ENCODE measurements at places on chromosomes 7 and 10.
A peak's percentile ranks its signal among the peaks of the same experiment; 100 is the strongest.

GRCh38 chr7:155810770-155811559, 1.3 kb downstream of the SHH start:
- no peak for DNase-seq

GRCh38 chr10:21138769-21139340, 241.7 kb upstream of the NEBL start:
- no peak for DNase-seq

GRCh38 chr7:80722616-80723195, 84.3 kb downstream of the CD36 start:
- DNase-seq = peak; percentile 3

DNA sequence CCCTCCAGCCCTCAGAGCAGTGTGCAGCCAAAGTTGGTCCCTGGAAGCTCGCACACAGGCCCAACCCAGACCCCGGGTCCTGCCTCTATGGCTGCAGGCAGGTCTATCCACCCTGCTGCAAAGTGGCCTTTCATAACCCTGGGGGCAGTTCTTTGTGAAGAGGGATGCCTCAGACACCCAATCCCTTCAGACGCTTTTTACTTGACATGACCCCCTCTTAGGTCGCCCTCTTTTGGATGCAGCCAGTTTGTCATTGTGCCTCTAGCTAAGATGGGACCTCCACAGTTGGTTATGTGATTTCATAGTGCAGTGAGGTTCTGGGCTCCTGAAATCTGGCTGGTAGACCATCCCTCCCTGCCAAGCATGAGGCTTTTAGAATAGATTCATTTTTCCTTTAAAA, 27.3 kb downstream of the SMKR1 start:
- DNase-seq = no peak

GRCh38 chr7:137934176-137934826, 67.6 kb downstream of the CREB3L2 start:
- no peak for DNase-seq

GRCh38 chr7:98651760-98652159, 34.7 kb downstream of the NPTX2 start:
- DNase-seq = no peak

DNA sequence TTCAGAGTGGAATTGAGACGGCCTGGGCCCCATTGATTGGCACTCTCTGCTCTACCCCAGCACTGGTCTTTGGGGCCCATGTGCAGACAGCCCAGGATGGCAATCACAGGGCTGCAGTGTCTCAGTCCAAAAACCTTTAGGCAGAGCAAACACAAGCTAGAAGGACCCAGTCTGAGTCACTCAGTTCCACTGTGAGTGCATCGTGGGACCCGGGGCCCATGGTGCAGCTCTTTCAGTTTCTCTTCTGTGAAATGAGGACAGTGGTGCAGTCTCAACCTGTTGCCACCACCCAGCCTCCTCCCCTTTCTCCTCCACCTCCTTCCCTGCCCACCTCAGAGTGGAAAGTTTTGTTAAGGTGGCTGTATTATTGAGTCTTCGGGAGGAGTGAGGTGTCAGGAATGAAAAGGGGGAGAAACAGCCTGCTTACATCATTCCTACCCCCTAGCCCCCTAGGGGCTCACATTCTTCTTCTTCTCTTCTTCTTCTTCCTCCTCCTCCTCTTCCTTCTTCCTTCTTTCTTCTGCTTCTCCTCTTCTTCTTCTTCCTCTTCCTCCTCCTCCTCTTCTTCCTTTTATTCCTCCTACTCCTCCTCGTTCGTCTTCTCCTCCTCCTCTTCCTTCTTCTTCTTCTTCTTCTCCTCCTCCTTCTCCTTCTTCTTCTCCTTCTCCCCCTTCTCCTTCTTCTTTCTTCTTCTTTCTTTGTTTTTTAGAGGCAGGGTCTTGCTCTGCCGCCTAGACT, 19.5 kb upstream of the CARD11 start:
- DNase-seq = no peak

GRCh38 chr10:26859241-26860101, 1.3 kb downstream of the ABI1 start:
- DNase-seq = no peak

- no peak for DNase-seq
Measured at GRCh38 chr7:50533866-50534265, 31.3 kb downstream of the DDC start.

- DNase-seq = no peak
Measured at GRCh38 chr10:130762491-130762890, 549.0 kb downstream of the TCERG1L start.

DNA sequence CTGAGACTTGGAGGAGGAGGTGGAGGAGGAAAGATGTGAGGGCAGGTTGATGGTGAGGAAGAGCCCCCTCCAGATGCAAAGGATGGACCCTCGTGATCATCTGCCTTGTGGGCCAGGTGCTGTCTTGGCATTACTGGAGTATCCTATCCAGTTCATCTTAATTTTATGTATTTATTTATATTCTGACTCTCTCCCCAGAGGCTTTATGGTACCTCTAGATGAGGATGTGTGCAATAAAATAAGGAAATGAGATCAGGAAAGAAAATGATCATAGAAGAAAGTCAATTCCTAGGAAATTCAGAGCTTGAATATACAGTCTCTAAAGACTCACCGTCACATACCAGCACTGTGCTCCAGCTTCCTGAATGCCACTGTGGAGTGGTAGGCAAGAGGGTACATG, 94.1 kb downstream of the LRRC18 start:
- no peak for DNase-seq

- no peak for DNase-seq
Measured at GRCh38 chr7:128865996-128866877, 3.6 kb downstream of the ATP6V1F start.

DNA sequence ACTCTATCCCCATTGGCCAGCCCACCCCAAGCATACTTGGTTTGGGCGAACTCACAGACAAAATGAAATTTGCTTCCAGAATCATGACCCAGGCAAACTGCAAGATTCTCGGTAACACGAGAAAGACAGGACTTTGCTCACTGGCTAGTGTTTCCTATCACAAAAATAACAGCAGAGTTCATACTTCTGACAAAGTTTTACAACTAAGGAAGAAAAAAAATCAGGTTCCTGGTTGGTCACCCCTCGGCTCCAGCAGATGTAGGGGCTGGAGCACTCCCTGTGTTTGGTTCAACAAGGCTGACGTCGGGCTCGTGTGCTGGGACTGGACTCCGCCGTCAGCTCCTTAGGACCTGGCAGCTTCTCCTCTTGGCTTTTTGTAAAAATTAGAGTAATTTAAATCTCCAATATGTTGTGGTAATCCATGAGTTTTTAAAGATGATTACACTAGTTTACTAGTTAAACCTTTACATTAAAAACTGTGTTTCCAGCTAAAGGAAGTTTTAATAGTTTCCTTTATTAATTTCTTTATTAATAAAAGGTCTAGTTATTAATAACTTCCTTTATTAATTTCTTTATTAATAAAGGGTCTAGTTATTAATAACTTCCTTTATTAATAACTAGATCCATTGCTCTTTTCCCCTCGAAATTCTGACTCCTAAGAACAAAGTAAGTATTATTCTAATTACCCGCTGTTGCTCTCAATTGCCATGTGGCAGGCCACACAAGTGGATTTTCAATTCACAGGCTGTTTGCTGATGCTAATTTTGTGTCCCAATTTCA, 115.6 kb upstream of the RNF32 start:
- no peak for DNase-seq

DNA sequence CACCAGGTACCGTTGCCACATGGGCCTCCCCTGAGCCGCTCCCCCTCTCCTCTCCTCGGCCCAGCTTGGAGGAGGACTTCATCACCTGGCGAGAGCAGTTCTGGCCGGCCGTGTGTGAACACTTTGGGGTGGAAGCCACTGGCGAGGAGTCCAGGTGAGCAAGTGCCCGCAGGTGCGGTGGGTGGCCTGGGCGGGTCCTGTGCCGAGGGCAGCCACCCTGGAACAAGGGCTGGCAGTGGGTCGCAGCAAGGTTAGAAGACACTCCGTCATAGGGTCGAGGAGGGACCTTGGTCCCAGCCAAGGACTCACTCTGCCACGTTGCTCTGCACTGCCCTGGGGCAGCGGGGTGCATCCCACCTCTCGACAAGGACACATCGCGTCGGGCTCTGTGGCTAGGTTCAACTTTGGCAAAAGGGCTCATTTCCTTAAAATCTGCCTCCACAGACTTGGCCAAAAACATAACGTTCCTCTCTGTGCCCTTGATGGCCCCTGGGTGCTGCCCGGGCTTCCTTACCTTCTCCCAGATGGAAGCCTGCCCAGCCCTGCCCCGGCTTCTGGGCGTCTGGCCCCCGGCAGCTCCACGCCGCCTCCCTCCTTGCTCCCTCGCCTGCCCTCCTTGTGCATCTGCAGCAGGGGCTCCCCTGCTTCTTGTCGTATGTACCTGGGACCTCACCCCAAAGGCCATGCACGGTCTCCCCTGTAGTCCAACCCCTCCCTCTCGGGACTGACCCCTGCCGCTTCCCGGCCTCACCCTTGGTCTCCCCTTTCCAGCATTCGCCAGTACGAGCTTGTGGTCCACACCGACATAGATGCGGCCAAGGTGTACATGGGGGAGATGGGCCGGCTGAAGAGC, 12.7 kb downstream of the TMEM120A start:
- DNase-seq = no peak

- no peak for DNase-seq
Measured at GRCh38 chr10:49666685-49667084, 12.8 kb upstream of the C10orf53 start.

- no peak for DNase-seq
Measured at GRCh38 chr10:95388109-95388471, 97.3 kb upstream of the PDLIM1 start.

DNA sequence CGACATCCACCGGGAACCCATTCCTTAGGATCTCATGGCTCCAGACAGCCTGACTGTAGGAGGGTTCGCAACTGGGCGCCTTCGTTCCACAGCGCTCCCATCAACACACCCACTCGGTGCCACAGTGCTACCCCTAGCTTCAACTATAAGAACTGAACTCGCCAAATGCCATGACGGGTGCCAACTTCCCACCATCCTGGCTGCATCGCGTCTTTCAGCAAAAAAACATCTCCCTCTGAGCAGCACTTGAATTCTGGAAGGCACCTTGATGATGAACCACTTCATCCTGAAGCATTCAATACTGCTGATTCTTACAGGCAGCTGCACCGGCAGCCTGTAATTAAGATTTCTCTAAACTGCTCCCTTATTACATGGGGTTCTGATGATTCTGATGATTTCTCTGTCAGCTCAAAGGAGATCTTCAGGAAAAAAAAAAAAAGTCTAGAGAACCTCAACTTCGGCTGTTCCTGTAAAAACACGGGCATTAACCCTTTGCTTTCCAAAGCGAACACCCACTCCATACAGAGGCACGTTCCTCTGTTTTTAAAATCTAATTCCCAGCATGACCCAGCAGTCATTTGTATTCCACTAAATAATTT, 1.3 kb downstream of the CYTH3 start:
- no peak for DNase-seq

DNA sequence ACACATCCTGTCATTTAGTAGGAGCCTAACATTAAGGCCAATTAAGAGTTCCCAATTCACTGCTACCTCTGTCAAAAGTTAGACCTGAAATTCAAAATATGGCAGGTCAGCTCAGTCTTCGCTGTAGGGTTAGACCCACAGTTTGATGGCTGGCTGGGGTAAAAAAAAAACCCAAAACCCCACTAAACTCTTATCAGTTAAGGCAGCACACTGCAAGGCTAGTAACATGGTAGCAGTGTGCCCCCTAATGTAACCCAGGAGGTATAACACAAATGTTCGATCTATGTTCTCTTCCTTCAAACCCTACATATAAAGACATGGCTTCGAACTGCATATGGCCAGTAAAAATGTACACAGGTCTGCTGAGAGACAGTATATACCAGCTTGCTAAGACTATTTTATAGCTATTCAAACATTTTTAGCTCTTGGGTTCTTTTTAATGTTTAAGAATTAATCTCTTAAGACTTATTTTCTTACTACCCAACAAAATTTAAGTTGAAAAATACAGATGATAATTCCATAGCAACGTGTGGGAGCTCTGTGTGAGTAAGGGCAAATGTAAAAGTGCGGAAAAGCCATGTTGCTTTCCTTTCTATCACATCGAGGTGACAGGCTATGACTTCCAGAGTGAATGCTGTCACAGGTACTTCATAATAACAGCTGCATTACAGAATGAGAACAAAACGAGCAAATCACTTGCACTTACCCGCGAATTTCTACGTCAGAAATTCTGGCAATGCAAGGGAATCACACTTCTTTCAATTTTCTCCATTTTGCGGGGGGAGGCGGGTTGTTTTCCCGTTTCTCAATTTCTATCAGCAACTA, 168.4 kb upstream of the IMMP2L start:
- DNase-seq = no peak

DNA sequence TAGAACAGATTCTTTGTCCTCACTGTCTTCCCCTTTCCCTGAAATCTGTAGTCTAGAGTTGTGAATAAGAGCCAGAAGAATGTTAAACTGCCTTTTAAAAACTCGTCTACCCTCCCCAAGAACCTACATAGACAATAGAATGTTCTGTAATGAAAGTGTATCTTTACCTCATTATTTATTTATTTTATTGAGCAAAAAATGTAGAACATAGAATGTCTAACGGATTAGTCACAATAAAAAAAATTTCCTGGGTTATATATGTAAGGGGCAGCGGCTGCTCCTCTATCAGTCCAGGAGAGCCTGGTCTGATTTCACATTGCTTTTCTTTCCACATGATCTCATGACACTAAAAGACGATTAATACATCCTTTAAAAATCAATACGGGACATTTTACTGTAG, 135.7 kb downstream of the SDK1 start:
- DNase-seq = no peak

- no peak for DNase-seq
Measured at GRCh38 chr7:105581066-105581811, at the start of gene EFCAB10. Gene EFCAB10 (minus strand): TSS chr7:105581493. CDS start chr7:105581463, 30 bp downstream.

- DNase-seq = no peak
Measured at GRCh38 chr7:45971661-45972175, 50.6 kb upstream of the IGFBP3 start.

GRCh38 chr10:74900297-74900696, 73.9 kb downstream of the KAT6B start:
- DNase-seq = no peak

- no peak for DNase-seq
Measured at GRCh38 chr7:141686670-141687069, 15.3 kb downstream of the DENND11 start.

DNA sequence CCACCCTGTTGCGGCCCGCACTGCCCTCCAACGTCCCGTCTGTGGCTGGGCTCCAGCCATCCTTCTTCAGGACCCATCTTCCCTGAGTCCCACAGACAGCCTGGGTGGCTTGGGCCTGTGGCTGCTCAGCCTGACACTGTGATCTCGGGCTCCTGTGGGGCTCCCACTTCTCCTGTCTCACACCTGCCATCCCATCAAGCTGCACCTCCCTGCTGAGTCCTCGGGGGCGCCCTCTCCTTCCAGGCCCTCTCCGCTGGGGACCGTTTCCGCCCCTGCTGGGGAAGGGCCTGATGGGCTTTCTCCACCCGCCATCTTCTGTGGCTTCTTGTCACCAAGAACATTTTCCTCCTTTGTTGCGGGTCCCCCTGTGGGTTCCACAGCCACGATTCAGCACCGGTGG, 173.8 kb upstream of the PPP2R2D start:
- DNase-seq = no peak

DNA sequence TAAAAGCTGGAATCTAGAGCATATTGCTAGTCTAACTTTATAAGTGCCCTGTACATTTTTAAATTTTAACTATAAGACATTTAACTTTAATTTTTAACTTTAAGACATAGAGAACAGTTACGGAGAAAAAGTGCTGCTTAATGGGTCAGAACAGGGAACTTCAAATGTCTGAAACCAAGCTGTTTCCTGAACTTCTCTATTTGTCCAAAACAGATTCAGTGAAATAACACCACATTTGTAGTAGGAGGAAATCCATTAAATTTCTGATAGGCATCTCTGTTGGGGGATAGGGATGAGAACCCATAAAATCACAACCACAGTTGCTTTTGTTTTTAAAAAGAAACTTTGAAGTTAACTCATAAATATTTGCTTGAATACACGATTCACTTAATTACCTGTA, 170.8 kb upstream of the ANK3 start:
- no peak for DNase-seq

- no peak for DNase-seq
Measured at GRCh38 chr10:1434912-1435692, 302.2 kb downstream of the ADARB2 start.

All from esophagus squamous epithelium (tissue), 5 donors.